ENCODE measurements at places on chromosomes 7 and 10.

DNA sequence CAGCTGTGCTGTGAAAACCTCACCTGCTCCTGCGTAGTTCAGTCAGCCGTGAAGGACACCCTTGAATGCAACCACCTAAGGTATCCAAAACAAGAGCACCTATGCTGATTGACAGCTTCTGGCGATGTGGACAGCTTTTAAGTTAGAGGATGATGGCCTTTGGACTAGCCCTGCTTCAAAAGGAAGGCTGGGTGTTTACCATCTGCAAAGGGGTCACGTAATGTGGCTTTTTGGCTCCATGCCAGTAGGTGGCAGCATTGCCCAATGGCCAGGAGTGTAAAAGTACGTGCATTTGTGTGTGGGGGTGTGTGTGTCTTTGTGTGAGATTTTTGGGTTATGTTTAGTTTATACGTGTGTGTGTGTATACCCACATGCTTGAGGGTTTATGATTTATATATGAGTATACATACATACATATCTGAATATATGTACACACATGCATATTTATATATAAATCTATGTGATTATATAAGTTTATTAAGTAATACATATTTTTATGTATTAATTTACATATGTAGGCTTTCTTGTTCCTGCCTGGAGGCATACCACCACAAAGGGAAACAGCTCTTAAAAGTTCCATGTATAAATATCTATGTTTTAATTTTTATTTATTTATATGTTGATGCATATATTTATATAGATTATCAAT is 236.3 kb upstream of the ANKRD30A start:
- peak; percentile 18 for DNase-seq

GRCh38 chr7:37675749-37676148 is 7.8 kb upstream of the GPR141 start:
- DNase-seq, result peak; percentile 26

DNA sequence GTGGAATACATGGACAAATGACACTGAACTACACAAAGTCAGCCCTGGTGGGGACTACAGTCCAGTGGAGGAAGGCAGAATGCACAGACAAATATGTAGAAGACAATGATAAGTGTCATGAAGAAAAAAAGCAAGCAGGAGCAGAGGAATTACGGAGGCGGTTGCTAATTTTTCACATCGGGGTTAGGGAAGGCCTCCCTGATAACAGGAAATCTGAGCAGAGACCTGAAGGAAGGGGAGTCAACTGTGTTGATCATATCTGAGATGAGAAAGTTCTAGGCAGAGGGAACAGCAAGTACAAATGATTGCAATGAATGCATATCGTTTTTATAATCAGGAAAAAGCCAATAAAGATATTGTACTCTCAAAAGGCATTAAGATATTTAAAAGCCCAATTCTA is 14.0 kb downstream of the KIAA1549 start:
- DNase-seq, result no peak

DNA sequence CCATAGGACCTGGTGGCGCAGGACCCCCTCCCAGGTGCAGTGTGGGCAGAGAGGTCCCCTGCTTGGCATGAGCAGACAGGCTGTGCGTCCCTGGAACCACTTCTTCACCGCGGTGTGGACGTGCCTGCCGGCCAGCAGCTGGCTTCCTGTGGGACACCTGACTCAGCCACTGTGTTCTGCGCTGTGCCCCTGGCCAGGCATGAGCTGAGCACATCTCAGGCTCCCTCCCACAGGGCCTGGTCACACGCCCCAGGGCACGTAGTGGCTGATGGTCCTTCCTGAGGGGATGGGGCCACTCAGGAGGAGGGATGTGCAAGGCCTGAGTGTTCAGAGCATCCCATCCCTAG is 3.5 kb upstream of the DEPP1 start:
- no peak for DNase-seq

DNA sequence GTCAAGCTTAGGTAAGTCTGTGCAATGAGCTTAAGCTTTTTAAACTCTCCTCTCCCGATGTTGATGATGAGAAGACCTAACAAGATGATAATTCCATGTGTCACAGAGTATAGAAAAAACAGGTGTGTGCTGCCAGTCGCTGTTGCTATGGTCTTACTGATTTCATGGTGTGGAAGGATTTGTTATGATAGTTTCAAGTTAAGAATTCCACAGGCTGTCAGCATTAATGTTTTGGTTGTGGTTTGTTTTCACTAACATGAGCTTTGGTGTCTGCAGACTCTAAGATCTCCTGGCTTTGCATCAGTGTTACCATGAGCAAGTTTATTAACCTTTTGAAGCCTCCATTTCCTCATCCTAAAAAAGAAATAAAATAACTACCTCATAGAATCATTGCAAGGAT is 123.7 kb downstream of the NSUN6 start:
- no peak for DNase-seq

- DNase-seq, result no peak
Observed at GRCh38 chr10:101561068-101561915, 26.8 kb downstream of the POLL start.

- peak; percentile 7 for DNase-seq
Observed at GRCh38 chr7:69932034-69932628, 333.9 kb downstream of the AUTS2 start.

GRCh38 chr10:63634488-63635065 is 113.4 kb downstream of the REEP3 start:
- no peak for DNase-seq

DNA sequence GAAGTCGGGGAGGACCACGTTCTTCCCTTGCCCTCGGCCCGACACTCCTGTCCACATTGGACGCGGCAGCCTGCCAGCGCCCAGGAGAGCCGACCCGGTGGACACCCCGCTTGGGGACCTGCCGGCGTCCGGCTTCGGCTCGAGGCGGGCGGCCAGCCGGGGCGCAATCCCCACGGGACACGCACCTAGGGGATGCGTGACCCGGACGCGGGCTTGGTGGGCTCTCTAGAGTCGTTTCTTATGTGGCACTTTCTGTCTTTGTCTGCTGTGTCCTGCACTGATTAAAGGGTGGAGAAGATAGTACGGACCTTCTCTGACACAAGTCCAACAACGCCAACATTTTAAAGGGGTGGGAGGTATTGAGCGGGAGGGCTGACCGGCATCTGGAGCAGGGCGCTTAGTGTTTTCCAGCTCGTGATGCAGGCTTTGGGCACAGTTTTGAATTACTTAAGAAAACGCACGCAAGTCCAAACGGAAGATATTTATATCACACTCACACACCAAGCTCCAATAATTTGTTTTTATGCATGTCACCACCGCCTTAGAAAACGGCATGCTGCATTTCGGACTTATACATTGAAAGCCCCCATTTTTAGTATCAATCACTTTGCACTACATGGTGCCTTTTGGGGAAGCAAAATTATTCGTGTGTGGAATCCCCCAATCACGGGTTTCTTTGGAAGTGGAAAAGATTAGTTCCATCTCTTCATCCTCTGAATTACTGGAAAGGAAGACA is 3.9 kb upstream of the SPAG6 start:
- DNase-seq, result no peak

DNA sequence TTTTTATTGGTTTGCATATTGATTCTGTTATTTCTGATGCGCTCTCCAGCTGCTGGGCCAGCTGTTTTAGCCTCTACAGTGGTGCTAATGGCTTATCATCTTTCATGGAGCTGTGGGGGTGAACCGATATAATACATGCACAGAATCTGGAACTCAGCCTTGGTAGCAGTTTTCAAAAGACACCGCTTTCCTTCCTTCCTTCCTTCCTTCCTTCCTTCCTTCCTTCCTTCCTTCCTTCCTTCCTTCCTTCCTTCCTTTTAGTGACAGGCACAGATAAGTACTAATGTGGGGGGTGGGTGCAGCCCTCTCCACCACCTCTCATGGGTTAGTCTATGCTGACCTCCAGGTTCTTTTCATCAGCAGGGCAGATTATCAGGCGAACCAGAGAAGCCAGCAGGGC is 31.9 kb upstream of the C10orf53 start:
- DNase-seq, result no peak

DNA sequence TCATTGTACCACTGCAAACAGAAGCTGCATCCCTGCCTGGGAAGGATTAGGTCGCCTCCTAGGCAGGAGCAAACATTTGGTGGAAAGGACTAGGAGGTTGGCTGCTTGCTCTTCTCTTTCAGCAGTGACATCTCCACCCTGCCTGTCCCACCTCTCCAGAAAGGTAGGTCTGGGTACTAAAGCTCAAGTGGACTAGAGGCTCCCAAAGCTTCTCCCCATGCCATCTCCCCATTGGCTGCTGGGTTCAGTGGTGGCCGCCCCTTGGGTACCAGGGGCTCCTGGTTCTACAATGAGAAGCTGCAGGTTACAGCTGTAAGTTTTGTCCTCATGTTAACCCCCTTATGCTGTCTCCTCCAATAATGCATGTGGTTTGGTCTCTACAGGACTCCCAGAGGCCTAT is 180.7 kb upstream of the MKI67 start:
- no peak for DNase-seq

Measured in HL-60 (cell line).